ENCODE measurements at places on chromosomes 6 and 20. TPM values are rescaled to one million over a fixed set of nuclear protein-coding genes. Genes with fewer than 3 reads are reported as not detected.

The GLP1R gene
- total RNA-seq: not detected

- H3K4me3 ChIP-seq: no peak overlapping the region
- H3K27ac ChIP-seq: no peak overlapping the region
- H3K4me1 ChIP-seq: no peaks in the 10 kb centered on the region
- no peaks in the 10 kb centered on the region for H3K27me3 ChIP-seq
- DNase-seq: no peak
- no peaks in the 10 kb centered on the region for H3K36me3 ChIP-seq
Observed at GRCh38 chr6:129130959-129131681, 248.2 kb downstream of the LAMA2 start.

DNA sequence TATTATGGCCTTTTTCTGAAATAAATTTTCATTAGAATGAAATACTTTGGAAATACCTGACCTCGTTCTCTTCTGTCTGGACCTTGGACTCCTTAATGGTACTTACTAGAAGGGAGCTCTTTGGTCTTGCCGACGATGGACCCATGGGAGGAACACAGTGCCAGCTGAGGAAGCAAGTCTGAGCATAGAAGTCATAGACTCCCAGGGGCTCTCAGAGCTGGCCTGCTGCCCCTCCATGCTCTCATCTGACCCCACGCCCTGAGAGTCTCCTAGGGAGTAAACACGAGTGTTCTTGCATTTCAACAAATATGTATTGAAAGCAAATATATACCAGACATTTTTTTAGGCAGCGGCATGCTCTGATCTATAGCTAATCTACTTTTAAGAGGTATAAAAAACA lies 87.8 kb downstream of the PLEKHG1 start:
- H3K36me3 ChIP-seq: no peaks in the 10 kb centered on the region
- H3K4me3 ChIP-seq: no peak overlapping the region
- DNase-seq: no peak
- H3K4me1 ChIP-seq: no peaks in the 10 kb centered on the region
- no peak overlapping the region for H3K27ac ChIP-seq

DNA sequence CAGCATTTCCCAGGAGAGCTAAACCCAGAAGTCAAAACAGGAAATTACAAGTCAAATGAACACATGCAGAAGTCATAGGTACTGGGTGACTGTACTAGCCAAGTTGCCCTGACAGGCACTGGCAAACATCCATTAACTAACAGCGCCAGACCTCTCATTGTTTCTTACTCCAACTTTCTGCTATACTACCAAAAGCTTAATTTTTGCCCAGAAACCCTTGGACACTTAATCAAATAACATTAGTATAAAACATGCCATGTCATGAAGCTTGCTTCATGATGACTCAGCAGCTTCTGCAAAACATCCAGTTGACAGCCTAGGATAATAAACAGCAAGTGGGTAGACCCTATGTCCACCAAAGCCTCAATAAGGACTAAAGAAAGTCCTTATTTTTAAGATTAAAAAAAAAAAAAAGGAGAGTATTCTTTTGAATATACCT lies 3.5 kb downstream of the NUP153 start:
- H3K27me3 ChIP-seq: no peaks in the 10 kb centered on the region
- no peak for DNase-seq
- no peaks in the 10 kb centered on the region for H3K36me3 ChIP-seq
- H3K4me1 ChIP-seq: peaks cover 33% of the 10 kb centered on the region

DNA sequence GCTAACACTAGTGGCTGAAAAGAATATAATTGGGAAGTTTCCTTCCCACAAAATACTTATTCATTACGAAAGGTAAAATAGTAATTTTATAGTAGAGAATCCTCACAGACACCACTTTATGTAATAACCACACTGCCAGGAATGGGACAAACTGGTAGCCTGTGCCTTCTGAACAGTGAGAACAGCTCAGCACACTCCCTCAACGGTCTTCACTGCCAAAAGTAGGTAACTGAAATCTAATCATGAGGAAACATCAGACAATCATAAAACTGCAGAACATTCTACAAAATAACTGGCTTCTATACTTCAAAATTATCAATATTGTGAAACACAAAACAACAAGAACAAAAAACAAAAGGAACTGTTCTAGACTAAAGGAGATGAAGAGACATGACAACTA lies 44.1 kb downstream of the NUP153 start:
- peaks cover 34% of the 10 kb centered on the region for H3K36me3 ChIP-seq
- H3K4me3 ChIP-seq: no peak overlapping the region
- H3K27ac ChIP-seq: no peak overlapping the region
- no peak for DNase-seq
- H3K27me3 ChIP-seq: no peaks in the 10 kb centered on the region

Measured in HCT116 (cell line).